ENCODE measurements at places on chromosomes 11 and 22.

DNA sequence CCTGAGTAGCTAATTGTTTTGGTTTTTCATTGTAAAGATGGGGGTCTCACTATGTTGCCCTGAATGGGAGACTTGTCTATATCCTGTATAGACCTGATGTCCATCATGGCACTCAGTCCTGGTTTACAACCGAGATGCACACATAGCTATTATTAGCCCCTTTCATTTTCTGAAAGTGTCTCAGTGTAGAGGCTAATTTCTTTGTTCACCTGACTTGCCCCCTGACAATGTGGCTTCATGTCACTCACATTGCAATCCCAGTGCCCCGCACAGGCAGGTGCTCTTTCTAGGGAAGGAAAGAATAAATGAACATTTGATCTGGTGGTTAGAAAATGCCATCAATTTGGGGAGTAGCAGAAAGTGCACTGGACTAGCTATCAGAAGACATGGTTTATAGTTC, 13.1 kb upstream of the KDM2A start:
- DNase-seq: no peak

- DNase-seq: no peak
Observed at GRCh38 chr11:25547292-25547691, 784.6 kb upstream of the ANO3 start.

DNA sequence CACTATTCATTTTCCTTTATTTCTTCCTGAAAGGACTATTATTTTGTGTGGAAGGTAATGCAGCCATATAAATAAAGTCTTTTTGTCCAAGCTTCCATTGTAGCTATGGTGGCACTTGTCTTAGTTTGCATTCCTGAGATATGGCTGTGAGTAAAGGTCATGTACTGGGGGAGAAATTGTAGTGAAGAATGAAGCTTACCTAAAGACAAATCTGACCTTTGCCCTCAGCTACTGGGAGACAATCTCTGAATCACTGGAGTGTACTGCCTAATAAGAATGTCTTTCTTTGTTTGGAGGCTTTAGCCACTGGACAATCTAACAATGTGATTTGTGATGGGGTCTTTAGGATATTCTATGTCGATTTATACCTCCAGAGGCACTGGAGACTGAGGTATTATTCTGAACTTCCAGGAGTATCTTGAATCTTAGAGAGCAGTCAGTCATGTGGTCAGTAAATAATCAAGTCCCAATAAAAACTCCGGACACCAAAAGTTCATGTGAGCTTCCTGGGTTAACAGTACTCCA, 39.7 kb upstream of the OR5AK2 start:
- DNase-seq: no peak

DNA sequence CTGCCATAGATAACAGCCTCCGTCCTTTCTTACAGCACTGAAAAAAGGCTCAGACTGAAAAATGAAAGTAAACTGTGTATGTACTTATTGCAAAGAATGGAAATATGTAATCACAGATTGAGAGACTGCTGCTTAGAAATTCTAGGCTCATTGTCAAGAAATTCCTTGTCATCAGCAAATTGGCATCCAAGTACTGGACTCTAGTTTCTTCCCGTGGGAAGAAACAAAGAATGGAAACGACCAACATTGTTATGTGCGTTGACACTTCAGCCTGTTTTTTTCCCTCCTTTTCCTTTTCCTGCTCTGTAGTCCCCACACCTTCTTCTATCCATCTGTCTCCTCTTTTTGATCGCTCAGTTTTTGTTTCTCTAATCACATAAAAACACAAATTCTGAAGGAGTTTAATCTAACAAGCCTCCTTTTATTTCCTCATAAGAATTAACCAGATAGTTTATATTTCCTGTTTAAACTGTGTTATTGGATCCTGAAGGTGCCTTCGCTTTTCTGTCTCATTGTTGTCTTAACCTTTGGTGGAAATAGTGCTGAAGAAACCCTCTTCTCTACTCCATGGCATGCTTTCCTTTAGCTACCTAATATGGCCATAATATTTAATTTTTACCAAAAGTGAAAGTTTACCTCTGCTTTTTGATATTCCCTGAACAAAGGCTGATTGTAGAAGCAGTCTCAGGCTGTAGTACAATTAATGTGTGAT, 20.0 kb upstream of the CASP12 start:
- DNase-seq: no peak

- peak; percentile 18 for DNase-seq
Observed at GRCh38 chr11:109853156-109853776, 239.9 kb upstream of the ZC3H12C start.

DNA sequence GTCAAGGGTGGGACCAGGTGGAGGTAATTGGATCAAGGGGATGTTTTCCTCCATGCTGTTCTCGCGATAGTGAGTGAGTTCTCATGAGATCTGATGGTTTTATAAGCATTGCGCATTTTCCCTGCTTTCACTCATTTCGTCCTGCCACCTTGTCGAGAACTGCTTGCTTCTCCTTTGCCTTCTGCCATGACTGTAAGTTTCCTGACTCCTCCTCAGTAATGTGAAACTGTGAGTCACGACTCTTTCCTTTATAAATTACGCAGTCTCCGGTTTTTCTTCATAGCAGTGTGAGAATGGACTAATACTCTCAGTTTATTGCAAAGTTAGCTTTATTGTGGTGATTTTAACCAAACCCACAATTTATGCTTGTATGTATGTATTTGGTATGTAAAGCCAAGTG, 878.5 kb upstream of the ANO3 start:
- no peak for DNase-seq

DNA sequence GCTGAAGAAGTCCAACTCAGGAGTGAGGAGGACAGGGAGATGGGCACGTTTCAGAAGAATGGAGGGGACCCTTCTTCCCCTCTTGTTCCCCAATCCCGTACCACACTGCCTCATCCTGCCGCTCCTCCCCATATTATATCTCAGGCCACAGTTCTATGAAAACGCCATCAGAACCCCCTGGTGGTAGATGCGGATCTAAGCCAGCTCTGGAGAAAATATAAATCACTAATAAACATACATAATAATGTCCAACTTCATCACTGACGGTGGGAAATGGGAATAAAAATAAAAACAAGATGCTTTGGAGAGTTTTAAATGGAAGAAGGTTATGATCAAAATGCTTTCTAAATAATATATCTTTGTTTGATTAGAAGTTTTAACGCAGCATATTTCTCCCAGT, 400.3 kb downstream of the CADM1 start:
- DNase-seq: no peak

DNA sequence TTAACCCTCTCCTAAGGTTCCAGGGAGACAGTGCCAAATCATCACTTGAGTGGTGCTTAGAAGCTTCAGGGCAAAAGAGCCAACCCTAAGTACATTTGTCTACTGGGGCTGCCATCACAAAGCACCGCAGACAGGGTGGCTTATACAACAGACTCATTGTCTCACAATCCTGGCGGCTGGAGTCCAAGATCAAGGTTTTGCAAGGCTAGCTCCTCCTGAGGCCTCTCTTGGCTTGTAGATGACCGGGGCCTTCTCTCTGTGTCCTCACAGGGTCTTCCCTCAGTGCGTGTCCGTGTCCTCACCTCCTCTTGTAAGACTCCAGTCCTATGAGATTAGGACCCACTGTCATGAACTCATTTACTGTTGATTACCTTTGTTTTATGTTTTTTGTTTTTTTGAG, 34.1 kb upstream of the CD81 start:
- DNase-seq: no peak

DNA sequence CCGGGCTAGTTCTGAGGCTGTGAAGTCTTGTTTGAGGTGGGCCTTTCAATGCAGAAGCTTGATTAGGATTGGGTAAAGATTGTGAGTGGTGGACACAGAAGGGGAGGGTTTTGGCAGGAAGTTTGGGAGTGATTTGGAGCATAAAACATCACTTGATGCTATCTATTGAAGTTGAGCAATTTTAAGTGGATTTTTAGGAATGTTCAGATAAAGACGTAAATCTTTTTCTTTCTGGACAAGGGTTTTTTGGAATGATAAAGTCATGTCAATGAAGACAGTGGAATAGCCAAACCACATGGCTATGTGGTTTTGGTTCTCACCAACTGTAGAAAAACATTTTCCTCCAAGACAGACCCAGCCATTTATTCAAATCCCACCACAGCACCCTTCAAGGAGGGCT, 111.2 kb upstream of the SNX19 start:
- no peak for DNase-seq

DNA sequence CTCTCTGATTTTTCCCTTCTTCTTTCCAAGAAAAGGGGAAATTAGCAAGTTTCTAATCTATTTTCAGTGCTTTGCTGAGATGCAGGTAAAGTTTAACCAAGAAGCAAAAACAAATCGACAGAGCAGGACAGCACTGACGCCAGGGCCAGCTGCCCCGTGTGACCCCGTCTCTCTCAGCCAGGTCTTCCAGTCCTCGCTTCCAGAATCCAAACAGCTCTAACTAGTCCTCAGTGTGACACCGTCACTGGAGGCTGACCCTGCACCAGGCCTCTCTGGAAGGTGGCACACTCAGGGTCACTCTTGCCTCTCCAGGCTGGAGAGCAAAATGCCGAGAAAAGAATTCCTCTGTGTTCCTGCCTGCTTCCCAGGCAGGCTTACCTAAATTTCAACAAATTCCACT, 44.8 kb downstream of the SHANK2 start:
- no peak for DNase-seq

- no peak for DNase-seq
Observed at GRCh38 chr11:10679644-10680043, 13.9 kb downstream of the IRAG1 start.

- DNase-seq: no peak
Observed at GRCh38 chr11:69948256-69949141, 129.3 kb upstream of the FGF3 start.

- no peak for DNase-seq
Observed at GRCh38 chr11:95922536-95923438, 1.1 kb downstream of the MTMR2 start.

GRCh38 chr22:33380789-33381530, 322.8 kb upstream of the SYN3 start:
- no peak for DNase-seq

DNA sequence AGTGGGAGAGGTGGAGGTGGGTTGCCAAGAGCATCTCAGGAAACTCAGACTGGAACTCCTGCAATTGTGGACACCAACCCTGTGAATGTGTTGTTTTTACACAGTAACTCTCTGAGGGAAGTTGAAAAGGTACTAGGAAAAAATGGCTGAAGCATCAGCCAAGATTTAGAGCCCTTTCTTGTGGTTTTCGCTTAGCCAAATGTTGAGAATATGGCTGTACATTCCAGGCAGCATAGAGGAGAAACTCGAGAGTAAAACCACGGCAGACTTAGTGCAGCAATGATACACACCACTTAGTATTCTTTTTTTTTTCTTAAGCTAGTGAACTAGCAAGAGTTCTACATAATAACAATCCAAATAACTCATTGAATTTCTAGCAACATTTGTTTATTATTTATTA, 309.7 kb upstream of the MTNR1B start:
- DNase-seq: no peak

GRCh38 chr11:104783241-104783640, 115.0 kb downstream of the CASP12 start:
- DNase-seq: no peak

GRCh38 chr11:44468345-44468988, 97.0 kb upstream of the CD82 start:
- no peak for DNase-seq

- no peak for DNase-seq
Observed at GRCh38 chr11:45650166-45651095, 15.0 kb downstream of the CHST1 start.

DNA sequence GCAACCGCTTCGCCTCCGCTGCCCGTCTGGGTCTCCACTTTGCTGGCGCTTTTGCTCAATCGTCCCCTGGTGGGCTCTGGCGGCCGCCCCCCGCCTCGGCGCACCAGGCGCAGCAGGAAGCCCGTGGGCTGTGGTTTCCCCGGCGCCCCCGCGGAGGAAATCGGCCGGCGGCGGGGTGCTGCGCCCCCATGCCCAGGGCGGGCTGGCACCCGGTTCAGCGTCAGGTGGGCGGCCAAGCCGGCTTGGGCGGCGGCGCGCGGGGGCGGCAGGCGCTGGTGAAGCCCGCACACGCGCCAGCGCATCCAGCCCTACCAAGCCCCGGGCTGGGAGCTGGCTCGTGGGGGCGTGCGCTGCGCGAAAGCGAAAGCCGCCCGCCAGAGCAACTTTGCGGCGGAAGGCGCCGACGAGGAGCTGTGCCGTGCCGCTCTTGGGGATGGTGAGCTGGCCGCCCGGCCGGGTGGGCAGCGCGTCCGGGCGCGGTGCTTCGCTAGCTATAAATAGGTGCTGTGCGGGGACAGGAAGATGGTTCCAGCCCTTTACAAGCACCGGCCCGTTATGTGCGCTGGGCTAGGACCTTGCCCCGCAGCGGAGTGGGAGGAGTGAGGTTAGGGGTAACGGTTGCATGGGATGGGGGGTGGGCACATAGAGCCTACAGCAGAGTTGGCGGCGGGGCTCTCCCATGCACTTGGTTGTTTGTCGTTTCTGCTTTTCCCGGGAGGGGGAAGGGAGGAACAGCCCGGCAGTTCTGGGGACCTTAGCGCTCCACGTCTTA, 25.0 kb upstream of the SUSD2 start:
- peak; percentile 60 for DNase-seq

- no peak for DNase-seq
Observed at GRCh38 chr11:132644520-132645239, 887.6 kb downstream of the OPCML start.

DNA sequence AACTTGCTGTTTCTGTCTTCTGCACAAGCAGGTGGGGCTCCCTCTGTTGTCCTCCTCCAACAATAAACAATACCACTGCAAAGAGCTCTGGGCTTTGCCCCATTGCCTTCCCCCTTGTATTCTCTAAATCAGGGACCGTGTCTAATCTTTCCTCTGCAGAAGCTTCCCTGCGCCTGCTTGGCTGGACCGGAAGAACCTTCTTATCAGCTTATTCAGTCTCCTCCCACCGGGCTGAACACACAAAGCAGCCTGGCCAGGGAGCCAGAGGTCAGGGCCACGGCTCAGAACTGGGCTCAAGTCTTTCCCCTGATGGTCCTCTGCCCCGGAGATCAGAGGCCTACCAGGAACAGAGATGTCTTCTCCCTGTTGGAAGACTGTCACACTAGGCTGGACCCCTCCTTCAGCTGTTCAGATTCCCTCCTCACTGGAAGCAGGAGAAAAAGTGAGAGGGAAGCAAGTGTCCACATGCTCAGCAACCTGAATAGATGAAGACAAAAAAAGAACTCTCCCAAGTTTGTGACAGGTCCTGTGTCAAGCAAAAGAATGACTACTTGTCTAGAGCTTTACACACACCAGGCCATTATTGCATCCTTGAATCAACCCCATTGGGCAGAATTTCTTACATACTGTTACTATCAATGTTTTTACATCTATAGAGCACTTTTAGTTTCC, 63.7 kb downstream of the RAB30 start:
- peak; percentile 19 for DNase-seq

DNA sequence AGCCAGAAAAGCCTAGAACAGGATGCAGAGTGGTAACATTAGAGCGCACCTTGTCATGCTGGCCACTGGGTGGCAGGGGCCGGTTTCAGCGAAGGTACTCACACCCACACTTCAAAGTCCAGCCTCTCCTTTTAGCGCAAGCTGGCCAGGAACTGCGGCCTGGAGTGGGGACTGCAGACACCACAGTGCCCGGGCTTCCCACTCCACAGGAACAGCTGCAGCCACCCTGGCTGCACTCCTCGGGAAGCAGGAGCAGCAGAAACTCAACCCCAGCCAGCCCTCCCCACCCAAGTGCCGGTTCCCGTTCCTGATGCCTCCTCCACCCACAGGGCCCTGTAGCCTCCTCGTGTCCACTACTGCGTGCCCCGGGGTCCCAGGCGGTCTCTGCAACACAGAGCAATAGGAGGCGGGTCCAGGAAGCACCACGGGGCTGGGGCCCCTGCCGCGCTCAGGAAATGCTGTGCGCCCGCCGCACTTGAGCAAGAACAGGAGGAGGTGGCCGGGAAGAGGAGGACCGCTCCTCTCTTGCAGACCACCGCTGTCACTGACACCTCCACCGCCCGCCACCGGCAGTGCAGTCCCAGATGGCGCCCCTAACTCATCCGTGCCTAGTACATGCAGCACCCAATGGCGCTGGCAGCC, 2.2 kb downstream of the RFPL2 start:
- peak; percentile 64 for DNase-seq

Data from HEK293T (cell line).